ENCODE measurements at places on chromosomes 5 and 9. TPM values are rescaled to one million over a fixed set of nuclear protein-coding genes. Genes with fewer than 3 reads are reported as not detected.

DNA sequence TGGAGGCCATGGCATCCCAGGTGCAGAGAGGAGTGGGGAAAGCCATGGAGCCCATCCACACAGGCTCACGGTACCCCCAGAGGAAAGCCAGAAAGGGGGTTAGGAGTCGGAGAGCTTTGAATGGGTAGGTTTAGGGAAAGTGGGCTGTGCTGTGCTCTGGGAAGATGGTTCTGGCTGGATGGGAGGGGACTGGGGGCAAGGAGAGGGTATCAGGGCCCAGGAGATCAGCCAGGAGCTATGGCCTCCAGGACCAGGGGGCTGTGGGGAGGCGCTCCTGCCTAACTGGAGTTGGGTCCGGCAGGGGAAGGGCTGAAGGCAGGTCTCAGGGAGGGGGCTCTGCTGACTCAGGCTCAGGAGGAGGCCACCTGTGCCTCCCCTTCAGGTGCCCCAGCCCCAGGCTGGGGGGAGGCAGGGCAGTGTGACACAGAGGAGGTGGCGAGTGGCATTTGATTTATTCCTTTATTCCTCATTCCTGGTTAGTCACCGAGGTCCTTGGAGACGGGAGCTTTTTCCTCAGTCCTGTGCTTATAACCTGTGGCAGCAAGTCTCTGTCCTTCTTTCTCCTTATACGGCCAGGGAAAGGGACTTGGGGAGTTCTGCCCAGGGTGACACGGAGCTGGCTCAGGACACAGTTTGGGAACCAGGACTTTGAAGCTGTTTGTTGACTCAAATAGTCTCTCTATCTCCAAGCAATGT is 60.8 kb downstream of the TSTD2 start:
- H3K4me1 ChIP-seq = peaks cover 15% of the 10 kb centered on the region
- no peak overlapping the region for H3K4me3 ChIP-seq
- no peak for DNase-seq

DNA sequence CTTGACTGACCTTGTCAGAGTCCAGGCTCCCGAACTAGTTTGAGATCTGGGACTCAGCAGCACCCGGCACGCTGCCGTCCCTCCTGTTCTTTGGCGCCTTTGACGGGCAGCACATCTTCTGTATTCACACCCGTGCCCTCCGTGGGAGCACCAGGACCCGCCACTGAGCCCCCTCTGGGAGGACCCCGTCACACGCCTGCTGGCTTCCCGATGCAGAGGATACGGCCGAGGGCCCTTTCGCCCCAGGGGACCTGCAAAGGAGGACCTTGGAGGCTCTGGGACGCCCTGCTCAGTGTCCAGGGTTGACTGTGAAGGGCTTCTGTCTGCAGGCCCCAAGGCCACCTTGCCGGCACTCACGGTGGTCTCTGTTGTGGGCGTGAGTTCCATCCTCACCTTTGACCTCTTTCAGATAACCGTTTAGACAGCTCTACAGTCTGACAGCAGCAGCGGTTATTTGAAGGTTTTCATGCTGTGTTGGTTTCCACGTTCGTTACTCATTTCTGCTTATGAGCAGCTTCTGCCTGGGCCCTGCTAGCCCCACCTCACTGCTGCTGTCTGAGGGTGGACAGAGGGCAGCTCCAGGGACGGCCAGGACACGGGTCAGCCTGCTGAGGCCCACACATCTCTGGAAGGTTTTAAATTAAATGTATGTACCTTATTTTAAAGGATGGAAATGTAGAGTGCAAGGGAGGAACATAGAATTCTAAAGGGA is 12.6 kb upstream of the EXOC3 start:
- H3K4me3 ChIP-seq = no peak overlapping the region
- H3K27ac ChIP-seq = no peak overlapping the region
- no peak for DNase-seq
- no peaks in the 10 kb centered on the region for H3K27me3 ChIP-seq

DNA sequence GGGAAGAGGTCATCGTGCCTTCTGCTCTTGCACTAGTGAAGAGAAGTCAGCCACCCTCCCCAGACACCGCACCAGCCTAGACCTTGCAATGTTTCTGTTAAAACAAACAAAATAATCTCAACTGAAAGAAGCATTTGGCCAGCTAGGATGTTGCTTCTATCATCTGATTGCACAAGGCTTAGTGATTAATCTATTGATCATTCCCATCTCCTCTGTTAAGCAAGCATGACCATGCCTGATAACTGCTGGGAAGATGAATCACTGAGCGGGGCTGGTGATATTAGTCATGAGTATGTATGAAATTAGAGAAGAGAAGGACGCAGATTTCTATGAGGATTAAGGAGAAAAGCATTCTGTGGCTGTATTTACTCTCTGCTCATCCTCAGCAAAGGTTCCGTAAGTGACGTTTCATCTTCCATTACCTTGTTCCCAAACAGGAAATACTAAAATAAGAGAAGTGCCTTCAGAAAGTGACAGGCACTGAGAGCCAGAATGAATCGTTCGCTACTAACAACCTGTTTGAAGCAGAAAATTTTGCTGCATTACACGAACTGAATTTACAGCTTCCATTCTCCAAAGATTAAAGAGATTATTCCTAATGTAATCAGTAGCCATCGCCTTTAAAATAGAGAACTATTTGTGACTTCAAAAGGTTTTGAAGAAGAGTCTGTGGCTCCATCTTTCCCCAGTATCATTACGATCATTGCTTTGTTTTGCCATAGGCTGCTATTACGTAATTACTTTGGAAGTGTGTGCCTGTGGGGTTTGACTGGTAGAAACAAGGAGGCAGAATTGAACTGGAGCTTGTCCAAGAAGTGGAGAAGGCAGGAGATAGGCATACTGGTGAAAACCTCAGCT is 219.1 kb downstream of the MED10 start:
- H3K27ac ChIP-seq = no peak overlapping the region
- H3K36me3 ChIP-seq = no peaks in the 10 kb centered on the region
- H3K27me3 ChIP-seq = no peaks in the 10 kb centered on the region
- peak; percentile 50 for DNase-seq
- no peak overlapping the region for H3K4me3 ChIP-seq
- no peaks in the 10 kb centered on the region for H3K4me1 ChIP-seq

- DNase-seq = no peak
- no peak overlapping the region for H3K4me3 ChIP-seq
- peaks cover 27% of the 10 kb centered on the region for H3K36me3 ChIP-seq
- H3K4me1 ChIP-seq = peaks cover 7% of the 10 kb centered on the region
Observed at GRCh38 chr9:121852651-121853616, 201.5 kb downstream of the DAB2IP start.

- H3K4me3 ChIP-seq = no peak overlapping the region
- no peaks in the 10 kb centered on the region for H3K36me3 ChIP-seq
- DNase-seq = no peak
- H3K4me1 ChIP-seq = no peaks in the 10 kb centered on the region
Observed at GRCh38 chr5:93219641-93220145, 361.3 kb downstream of the NR2F1-AS1 start.

- H3K4me3 ChIP-seq = no peak overlapping the region
- no peaks in the 10 kb centered on the region for H3K36me3 ChIP-seq
- H3K4me1 ChIP-seq = no peaks in the 10 kb centered on the region
- no peak for DNase-seq
- H3K27ac ChIP-seq = no peak overlapping the region
Observed at GRCh38 chr5:91419571-91420537, 36.7 kb upstream of the ARRDC3 start.

GRCh38 chr9:87871425-87872078 is 11.1 kb upstream of the SPATA31E1 start:
- H3K4me3 ChIP-seq = no peak overlapping the region
- no peak overlapping the region for H3K27ac ChIP-seq
- peaks cover 15% of the 10 kb centered on the region for H3K4me1 ChIP-seq
- no peaks in the 10 kb centered on the region for H3K27me3 ChIP-seq
- DNase-seq = no peak
- no peaks in the 10 kb centered on the region for H3K36me3 ChIP-seq

- no peaks in the 10 kb centered on the region for H3K36me3 ChIP-seq
- DNase-seq = no peak
- H3K27ac ChIP-seq = no peak overlapping the region
- H3K4me3 ChIP-seq = no peak overlapping the region
- peaks cover 30% of the 10 kb centered on the region for H3K4me1 ChIP-seq
Observed at GRCh38 chr5:124630767-124631704, 115.4 kb downstream of the ZNF608 start.

DNA sequence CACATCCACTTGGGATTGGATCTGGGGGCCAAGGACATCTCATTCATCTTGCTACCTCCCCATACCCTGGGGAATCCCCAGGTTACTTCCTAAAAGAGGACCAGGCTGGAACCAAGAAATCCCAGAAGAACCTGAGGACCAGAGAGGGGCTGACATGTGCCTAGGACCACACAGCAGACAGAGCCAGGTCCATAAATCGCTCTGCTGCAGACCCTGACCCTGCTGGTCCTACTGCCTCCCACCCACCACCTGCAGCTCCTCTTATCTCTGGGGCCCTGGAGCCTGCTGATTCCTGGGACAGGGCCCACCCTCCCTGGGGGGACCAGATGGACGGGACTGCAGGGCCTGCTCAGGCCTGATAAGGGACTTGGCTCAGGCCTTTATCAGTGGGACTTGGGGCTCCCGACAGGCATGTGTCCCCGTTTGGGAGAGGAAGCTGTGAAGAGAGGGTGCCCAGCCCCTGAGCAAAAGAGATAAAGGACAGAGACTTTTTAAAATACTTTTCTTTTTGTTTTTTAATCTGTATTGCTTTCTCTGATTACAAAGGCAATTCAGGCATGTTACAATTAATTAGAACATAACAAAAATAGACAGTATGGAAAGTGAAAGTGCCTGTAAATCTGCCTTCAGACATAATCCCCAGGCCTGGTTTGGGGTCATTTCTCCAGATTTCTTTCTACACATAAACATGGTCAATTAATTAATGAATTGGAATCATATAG is 101.3 kb upstream of the LARP1 start:
- DNase-seq = no peak
- H3K4me3 ChIP-seq = peak overlapping the region; percentile 3
- peak overlapping the region; percentile 1 for H3K27ac ChIP-seq
- peaks cover 11% of the 10 kb centered on the region for H3K4me1 ChIP-seq

- no peak overlapping the region for H3K4me3 ChIP-seq
- H3K36me3 ChIP-seq = no peaks in the 10 kb centered on the region
- H3K4me1 ChIP-seq = no peaks in the 10 kb centered on the region
- DNase-seq = no peak
- no peaks in the 10 kb centered on the region for H3K27me3 ChIP-seq
- H3K27ac ChIP-seq = no peak overlapping the region
Observed at GRCh38 chr5:139451878-139452660, 10.5 kb downstream of the ECSCR start.

DNA sequence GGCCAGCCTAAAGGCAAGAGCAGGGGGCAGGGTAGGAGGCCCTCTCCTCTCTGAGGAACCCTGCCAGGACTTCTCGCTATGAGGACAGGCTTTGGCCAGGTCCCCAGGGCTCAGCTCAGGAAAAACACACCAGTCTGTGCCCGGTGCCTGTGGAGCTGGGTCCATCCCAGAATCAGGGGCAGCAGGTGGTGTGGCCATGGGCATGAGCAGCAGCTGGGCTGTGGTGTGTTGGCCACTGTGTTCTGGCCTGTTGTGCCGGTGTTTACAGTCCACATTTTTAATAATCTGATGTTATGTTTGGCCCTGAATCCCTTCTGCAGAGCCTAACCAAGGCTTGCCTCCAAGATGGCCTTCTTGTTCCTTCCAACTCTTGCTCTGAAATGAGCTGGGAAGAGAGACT is 77.0 kb downstream of the FGF18 start:
- H3K27me3 ChIP-seq = no peaks in the 10 kb centered on the region
- no peak overlapping the region for H3K27ac ChIP-seq
- no peak overlapping the region for H3K4me3 ChIP-seq
- no peaks in the 10 kb centered on the region for H3K36me3 ChIP-seq
- no peak for DNase-seq

GRCh38 chr5:72920690-72921502 is 34.9 kb upstream of the FCHO2 start:
- no peak overlapping the region for H3K27ac ChIP-seq
- no peak overlapping the region for H3K4me3 ChIP-seq
- DNase-seq = no peak
- H3K36me3 ChIP-seq = no peaks in the 10 kb centered on the region
- H3K27me3 ChIP-seq = no peaks in the 10 kb centered on the region

DNA sequence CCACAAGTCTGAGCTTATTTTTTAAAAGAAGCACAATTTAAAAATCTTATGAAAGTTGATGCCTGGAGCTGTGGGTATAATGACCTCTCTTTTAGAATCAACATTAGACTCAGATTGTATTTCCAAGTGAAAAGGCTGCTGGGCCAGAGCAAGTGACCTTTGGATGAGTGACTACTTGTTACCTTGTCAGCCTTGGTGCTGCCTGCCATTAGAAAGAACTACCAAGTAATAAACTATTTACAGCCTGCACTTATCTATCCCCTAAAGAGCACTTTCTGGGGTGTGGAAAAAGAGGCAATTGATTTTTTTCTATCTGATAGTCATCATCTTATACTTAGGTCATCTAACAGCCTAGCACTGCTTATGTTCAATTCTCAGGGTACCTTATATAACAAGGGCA is 134.9 kb upstream of the FBXL17 start:
- H3K4me1 ChIP-seq = no peaks in the 10 kb centered on the region
- no peaks in the 10 kb centered on the region for H3K36me3 ChIP-seq
- H3K4me3 ChIP-seq = no peak overlapping the region
- H3K27me3 ChIP-seq = no peaks in the 10 kb centered on the region
- DNase-seq = no peak
- H3K27ac ChIP-seq = no peak overlapping the region

GRCh38 chr9:133673258-133673655 is 37.1 kb downstream of the DBH start:
- peaks cover 5% of the 10 kb centered on the region for H3K27me3 ChIP-seq
- no peaks in the 10 kb centered on the region for H3K4me1 ChIP-seq
- no peaks in the 10 kb centered on the region for H3K36me3 ChIP-seq
- H3K4me3 ChIP-seq = no peak overlapping the region
- no peak for DNase-seq

GRCh38 chr5:66540078-66540477 is 56.1 kb upstream of the MAST4 start:
- no peak overlapping the region for H3K27ac ChIP-seq
- no peaks in the 10 kb centered on the region for H3K4me1 ChIP-seq
- no peaks in the 10 kb centered on the region for H3K27me3 ChIP-seq

DNA sequence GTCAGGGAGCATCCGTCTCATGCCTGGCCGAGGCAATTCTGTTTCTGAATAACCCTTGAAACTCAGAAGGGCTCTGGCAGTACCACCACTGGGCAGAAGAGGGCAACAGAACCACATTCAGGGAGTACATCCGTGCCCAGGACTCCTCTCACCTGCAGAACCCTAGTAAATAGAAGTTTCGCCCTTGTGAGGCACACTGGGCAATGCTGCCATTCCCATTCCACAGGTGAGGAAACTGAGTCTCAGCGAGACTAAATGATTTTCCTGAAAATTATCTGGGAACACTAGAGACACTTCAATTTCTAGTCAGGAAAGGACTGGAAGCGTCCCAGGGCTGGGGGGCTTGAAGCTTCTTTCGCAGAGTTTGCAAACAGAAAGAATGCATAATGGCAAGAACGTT is 74.7 kb downstream of the FGF1 start:
- DNase-seq = no peak
- H3K36me3 ChIP-seq = no peaks in the 10 kb centered on the region
- no peak overlapping the region for H3K27ac ChIP-seq

- peak overlapping the region; percentile 58 for H3K4me3 ChIP-seq
Observed at GRCh38 chr5:42993516-42994245, 46.4 kb downstream of the ANXA2R start.

GRCh38 chr9:27473111-27473529 is 51.0 kb upstream of the IFNK start:
- no peaks in the 10 kb centered on the region for H3K36me3 ChIP-seq
- peaks cover 48% of the 10 kb centered on the region for H3K4me1 ChIP-seq
- DNase-seq = peak; percentile 92
- H3K27ac ChIP-seq = peak overlapping the region; percentile 60
- no peak overlapping the region for H3K4me3 ChIP-seq

GRCh38 chr5:160685219-160685618 is 166.8 kb downstream of the ATP10B start:
- no peaks in the 10 kb centered on the region for H3K27me3 ChIP-seq
- no peaks in the 10 kb centered on the region for H3K4me1 ChIP-seq
- no peak for DNase-seq
- no peak overlapping the region for H3K27ac ChIP-seq

Gene ORM1
- total RNA-seq = not detected

Gene ASTN2
- 6.5 TPM for total RNA-seq

Gene LCN9
- not detected for total RNA-seq

Data from esophagus muscularis mucosa (tissue), 4 donors.